Stimulated activated CD4-positive, alpha-beta T cell treated with anti-CD3 and anti-CD28 coated beads, TNF-alpha, amount 100 ng/mL, for 24 hours (primary cell): ENCODE measurements at places on chromosomes 4 and X.
A peak's percentile ranks its signal among the peaks of the same experiment; 100 is the strongest.

- DNase-seq, result no peak
Observed at GRCh38 chr4:170083541-170083940, 6.2 kb downstream of the AADAT start.

GRCh38 chrX:130561930-130562329, 160.1 kb downstream of the RBMX2 start:
- DNase-seq, result no peak

GRCh38 chrX:150352581-150352980, 10.5 kb upstream of the MAMLD1 start:
- DNase-seq, result no peak

GRCh38 chr4:77074381-77074831, 1.4 kb downstream of the CCNI start:
- DNase-seq, result no peak

DNA sequence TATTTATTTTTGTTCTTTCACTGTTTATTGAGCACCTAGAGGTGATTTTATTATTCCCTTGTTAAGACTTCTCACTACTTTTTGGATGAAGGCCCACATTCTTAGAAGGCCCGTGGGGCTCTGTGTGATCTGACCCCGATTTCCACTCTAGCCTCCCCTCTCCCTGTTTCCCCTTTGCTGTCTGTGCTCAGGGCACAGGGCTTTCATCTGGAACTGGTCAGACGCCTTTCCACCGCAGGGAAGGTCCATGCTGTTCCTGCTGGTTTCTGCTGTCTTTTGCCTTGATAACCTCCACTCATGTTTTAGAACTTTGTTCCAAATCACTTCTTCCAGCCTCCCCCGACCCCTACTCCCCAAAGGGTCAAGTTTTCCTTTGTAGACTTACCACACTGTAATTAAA, 31.3 kb upstream of the ANAPC4 start:
- no peak for DNase-seq

- no peak for DNase-seq
Observed at GRCh38 chr4:10622728-10623127, 61.8 kb downstream of the CLNK start.

DNA sequence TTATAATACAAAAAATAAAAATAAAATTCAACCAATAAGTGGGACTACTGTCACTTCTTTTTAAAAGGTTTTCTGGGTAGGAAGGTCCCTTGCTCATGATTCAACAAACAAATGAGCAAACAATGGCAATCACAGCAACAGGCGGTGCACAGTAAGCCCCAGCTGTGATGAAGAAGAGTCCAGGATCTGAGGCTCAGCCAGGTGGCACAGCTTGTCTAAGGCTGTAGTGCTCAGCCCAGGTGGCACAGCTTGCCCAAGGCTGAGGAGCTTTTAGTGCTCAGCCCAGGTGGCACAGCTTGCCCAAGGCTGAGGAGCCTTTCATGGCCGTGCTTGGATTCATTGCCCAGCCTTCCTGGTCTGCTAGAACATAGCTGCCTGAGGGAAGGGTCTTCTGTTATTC, 75.0 kb downstream of the ZFYVE28 start:
- DNase-seq, result no peak

DNA sequence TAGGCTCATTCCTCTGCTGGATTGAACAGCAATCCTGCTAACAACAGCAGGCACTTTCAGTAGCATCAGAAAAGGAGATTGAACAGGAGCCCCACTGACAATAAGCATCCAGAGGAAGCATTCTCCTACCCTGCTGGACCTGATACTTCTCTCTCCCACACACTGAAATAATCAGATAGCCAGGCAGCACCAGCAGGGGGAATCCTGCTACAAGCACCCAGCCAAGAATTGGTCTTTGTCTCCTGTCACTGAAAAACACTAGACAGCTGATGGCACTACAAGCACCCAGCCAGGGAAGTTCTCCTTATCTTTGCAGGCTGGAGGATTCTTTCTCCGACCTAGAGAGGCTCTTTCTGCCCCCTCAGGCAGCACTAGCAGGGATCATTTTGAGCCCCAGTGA, 444.3 kb upstream of the GRIA3 start:
- no peak for DNase-seq

DNA sequence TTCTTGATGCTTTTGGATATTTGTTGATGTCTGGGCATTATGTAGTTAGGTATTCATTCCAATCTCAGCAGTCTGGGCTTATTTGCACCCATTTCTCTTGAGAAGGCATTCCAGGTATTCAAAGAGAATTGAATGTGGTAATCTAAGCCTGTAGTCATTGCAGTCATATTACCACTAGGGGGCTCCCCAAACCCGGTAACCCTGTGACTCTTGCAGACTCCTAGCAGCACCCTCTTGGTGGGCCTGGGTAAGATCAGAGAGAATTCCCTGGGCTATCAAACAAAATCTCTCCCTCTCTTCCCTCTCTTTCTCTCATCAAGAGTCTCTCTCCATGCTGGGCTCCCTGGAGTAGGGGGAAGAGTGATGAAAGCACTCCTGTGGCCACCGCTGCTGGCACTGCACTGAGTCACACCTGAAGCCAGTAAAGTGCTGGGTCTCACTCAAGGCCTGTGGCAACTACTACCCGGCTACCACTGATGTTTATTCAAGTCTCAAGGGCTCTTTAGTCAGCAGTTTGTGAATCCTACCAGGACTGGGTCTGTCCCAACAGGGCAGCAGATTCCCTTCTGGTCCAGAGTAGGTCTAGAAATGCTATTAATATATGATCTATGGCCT, 187.7 kb upstream of the NUDT10 start:
- DNase-seq, result peak; percentile 12

GRCh38 chr4:52977252-52977651, 115.1 kb downstream of the RASL11B start:
- no peak for DNase-seq

- no peak for DNase-seq
Observed at GRCh38 chr4:145886871-145887240, 51.8 kb downstream of the ZNF827 start.

GRCh38 chrX:39253551-39253950, 452.3 kb downstream of the MID1IP1 start:
- no peak for DNase-seq

DNA sequence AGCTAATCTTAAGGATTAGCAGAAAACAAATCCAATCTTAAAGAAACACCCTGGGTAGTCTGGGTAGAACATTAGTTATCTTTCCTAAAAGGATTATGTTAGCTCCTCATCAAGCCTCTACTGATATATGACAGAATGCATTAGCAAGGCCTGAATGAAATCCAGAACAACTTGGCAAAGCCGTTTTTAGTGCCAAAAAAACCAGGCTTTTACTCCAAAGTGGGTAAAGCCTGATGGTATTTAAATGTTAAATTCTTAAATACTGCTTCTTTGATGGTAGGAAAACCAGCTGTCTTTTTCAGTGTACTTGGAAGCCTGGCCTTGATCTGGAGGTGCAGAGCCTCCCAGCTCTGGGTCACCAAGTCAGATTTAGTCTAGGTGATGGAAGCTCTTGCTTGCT, 120.4 kb downstream of the GATB start:
- DNase-seq, result no peak

DNA sequence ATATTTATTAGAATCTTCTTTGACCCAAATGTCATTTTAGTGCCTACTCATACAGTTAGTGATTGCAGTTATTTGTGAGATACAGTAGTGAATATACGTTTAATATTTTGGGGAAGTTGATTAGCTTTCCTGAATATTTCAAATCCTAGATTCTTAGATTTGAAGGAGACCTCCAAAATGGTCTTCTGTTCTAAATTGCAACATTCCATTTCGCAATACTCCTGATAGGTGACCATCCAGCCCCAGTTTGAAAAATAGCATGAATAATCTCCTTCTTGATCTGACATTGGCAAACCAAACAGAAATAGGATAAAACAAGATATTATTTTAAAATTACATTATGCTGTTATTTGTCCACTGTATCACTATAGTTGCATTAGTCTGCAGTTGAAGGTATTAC, 505.6 kb downstream of the GRID2 start:
- DNase-seq, result no peak

DNA sequence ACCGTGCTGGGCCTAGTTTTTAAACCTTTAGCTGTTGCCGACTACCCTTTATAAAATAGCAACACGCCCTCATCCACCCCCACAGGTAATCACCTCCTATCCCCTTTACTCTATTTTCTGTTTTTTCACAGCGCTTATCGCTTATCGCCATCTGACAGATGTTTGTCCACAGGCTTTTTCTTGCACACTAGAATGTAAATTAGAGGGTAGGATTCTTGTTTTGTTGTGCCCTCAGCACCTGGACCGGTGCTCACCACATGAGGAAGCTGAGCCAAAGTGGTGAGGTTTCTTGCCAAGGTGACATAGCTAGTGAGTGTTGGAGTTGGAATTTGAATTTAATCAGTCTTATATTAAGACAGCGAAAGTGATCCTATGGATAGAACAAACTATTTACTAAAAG, 2.9 kb upstream of the RBBP7 start:
- no peak for DNase-seq

DNA sequence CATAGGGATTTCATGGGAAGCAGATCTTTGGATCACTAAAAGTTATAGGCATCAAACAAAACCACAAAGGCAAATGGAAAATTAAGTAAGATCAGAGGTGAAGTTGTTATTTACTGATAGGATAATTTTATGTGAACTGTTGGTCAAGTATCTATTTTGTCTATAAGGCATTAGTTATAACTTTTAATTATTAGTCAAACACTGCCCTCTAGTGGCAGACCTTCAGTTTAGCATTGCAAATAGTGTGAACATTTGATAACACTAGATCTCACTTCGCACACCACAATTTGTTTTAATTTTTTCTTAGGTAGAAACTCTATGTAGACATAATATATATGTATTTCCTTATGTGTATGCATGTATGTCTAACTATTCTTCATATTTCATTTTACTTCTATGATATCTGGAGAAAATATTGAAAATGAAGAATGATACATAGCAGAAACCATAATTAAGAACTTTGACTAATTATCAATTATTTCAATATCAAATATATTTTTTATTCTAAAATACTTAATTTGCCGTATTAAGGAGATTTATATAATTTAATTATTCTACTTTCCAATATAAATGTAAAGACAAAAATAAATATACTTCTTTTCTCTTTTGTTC, 214.5 kb upstream of the TACR3 start:
- no peak for DNase-seq

- no peak for DNase-seq
Observed at GRCh38 chr4:138555584-138555983, 313.4 kb upstream of the SLC7A11 start.

- DNase-seq, result no peak
Observed at GRCh38 chr4:48296365-48296764, 26.7 kb upstream of the TEC start.

- DNase-seq, result no peak
Observed at GRCh38 chrX:107836958-107837357, 11.3 kb downstream of the MID2 start.

GRCh38 chr4:166252487-166253402, 379.7 kb downstream of the TLL1 start:
- DNase-seq, result no peak

DNA sequence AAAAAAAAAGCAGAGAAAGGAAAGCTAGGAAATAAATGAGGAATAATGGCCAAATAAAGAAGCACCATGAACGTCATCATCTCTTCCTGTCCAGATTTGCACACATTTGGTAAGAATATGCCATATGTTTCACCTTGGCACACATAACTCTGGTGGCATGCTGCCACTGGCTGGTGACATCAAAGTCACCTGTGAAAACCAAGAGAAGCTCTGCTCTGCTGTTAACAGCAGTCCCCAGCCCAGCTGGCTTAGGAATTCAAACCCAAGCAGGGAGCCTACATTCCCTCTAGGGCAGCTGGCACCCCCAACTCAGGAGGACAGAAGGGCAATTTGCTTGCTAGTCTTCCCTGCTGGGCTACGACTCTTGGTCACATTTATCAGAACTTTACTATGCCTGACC, 77.6 kb downstream of the RASL11B start:
- DNase-seq, result no peak

- DNase-seq, result no peak
Observed at GRCh38 chr4:53195815-53196661, 169.8 kb downstream of the SCFD2 start.

DNA sequence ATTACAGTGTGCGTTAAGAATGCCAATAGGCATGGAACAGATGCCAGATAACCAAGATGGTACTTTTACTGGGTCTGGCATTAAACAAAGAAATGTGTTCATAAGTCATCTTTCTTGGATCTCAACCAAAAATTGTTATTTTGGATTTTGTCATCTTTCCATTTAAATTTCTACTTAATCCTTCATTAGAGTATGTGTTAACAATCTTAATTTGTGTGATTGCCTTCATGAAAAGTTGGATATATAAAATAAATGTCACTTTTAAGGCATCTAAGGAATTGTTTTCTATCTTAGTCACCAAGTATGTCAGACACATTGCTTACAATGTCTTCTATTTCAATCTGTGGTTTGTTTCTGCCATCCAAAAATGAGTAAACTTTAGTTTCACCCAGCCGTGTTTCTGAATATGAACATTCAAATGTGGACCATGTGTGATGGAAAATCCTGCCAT, 87.5 kb downstream of the PALLD start:
- DNase-seq, result no peak

DNA sequence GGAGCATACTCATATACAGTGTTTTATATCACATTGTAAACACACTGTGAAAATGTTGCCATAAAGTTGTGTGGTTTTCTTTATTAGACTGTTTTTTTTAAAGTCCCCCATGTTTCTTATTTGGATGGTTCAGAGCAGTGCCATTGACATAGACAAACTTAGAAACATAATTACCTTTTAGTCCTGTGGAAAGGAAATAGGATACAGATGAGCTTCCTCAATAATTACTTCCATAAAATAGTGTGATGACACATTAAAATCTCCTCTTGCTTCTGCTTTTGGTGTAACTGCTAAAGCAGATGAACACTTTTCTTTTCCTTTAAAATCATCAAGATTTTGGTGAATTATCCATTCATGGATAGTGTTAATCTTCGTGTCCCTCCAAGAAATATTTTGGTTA, 52.9 kb upstream of the LIMCH1 start:
- DNase-seq, result no peak

- no peak for DNase-seq
Observed at GRCh38 chr4:180827232-180828009, 1415.8 kb upstream of the TENM3 start.

DNA sequence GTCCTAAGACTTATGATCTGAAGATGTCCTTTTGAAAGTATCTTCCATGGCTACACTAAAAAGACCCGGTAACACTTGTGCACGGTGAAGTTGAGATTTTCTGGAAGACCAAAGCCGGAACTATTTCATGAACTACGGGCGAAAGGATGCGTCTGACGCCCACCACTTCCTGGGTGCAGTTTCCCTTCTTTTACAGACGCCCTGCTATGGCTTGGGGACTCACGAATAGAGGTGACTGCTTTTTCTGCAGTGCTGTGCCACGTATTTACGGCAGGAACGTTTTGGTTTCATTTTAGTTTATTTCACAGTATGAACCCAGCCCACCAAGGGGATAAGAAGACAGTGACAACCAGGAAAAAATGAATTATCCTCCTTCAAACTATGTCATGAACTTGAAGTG, 180.4 kb downstream of the AFAP1 start:
- DNase-seq, result peak; percentile 53

- DNase-seq, result no peak
Observed at GRCh38 chrX:97882306-97882705, 998.6 kb downstream of the RPA4 start.

GRCh38 chr4:175891851-175892250, 79.8 kb upstream of the GPM6A start:
- DNase-seq, result no peak
